ENCODE measurements at places on chromosomes 11 and 22.
A peak's percentile ranks its signal among the peaks of the same experiment; 100 is the strongest.

GRCh38 chr22:49934160-49934890 lies 15.9 kb downstream of the CRELD2 start:
- peak; percentile 38 for DNase-seq

DNA sequence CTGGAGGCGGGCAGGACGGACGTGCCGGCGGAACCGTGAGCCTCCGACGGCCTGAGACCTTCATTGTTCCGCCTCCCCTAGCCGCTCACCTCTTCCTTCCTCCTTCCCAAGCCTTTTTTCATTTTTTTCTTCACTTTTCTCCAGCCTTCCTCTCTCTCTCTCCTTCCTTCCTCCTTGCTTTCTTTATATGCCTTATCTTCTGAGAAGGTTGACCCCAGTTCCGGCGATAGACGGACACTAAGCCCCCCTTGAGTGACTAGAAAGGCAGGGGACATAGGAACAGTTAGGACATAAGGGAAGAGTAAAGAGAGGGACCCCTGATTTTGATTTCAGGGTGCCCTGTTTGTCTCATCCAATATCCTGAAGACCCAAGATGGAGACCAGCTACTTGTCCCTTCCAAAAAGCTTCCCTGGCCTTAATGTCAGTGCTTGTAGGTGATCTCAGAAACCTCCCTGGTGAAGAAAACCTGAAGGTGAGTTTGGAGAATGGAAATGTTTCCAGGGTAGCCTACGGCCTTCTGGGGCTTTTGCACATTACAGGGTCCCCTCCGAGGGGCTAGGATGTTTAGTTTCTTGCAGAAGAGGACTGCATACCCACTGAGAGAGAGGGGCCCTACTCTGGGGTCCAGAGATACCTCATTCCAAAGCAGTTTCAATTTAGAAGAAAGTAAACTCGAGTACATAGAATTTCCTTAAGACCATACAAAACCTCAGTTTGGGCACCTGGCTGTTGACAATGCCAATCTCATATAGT lies 3.5 kb downstream of the ADM start:
- no peak for DNase-seq

DNA sequence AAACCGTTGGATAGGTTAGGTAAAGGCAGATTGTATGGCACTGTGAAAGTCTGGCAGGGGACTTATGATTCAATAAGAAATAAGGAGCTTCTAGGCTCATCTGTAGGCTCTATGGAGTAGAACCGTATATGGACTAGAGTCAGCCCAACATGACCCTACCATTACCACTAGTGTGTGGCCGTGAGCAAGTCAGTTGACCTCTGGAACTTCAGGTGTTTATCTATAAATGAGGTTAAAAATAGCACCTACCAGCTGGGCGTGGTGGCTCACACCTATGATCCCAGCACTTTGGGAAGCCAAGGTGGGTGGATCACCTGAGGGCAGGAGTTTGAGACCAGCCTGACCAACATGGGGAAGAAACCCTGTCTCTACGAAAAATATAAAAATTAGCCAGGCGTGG lies 4.4 kb downstream of the HINFP start:
- no peak for DNase-seq

DNA sequence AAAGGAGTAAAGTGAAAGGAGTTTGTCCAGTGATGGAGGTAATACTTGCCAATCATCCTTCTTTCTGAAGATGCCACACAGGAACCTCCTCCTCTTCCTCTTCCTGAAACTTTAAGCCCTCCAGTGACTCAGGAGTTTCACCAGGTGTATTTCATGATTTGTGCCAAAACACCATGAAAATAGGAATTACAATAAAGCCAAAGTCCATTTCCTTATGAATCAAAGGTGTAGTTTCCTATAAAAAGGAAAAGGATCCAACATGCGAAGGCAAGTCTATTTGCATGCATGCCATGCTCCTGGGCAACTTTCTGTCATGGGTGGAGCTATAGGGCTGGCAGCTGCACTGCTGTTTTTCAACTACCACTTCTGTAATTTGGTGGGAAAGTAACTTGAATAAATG lies 9.8 kb upstream of the POU2AF1 start:
- no peak for DNase-seq

DNA sequence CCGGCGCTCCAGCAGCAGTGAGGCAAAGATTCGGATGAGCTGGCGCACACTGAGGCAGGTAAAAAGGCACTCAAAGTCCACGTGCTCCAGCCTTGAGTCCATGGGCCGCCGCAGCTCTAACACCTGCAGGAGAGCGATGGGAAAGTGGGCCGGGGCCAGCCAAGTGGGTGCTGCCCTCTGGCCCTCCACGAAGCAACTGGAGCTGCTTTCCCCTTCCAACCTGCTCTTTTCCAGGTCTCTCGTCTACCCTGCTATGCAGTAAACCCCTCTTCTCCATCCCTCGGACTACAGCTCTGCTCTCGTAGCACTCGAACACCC lies 20.0 kb downstream of the RPL27A start:
- DNase-seq = no peak

DNA sequence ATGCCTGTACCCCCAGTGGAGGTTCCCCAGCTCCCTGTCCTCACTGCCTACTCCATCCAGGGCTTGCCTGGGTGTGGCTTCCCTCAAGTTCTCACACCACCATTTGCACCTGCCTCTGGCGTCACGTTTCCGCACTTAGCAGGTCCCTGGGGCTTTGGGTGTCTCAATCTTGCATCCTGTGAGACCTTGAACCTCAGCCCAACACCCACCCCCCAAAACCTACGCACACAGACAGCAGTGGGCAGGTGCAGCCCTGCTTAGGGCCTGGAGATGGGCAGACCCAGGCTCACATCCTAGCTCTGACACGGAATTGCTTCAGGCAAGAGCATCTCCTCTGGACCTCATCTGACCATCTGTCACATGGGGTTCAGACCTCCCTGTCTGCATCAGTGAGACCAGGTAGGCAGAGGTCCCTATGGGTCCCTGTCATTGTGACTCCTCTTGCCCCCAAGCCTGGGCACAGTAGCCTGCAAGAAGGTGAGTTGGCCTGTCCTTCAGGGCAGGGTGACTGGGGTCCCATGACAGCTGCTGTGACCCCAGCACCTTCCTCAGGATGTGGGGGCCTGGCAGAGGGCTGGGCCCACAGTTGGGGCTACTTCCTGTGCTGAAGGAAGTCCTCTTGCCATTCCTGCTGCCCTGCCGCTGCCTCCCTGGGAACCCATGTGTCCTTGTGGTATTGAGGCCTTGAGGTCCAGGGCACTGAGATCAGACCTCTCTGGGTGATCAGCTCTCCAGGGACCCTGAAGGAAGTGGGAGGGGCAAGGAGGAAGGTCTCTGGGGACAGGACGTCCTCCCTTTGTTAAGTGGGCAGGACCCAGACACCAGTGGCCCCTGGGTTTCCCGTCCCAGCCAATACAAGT lies 2.0 kb downstream of the SIPA1 start:
- DNase-seq = peak; percentile 78

DNA sequence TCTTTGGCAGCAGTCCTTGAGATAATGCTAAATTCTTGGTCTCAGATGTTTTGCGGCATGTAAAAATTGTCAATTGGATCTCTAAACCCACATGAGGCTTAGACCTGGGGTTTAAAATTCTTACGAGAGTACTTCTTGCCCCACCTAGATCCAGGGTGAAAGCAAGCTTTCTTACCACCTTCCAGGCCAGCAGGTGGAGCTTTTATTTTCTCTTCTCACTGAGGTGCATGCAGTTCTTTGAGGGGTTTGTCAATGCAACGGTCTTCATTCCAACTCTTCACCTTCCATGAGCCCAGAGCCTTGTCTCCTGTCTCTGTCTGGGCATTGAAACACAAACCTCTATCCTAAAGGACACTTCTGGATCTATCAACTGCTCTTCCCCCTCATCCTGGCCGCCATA lies 154.1 kb downstream of the MYO18B start:
- DNase-seq = no peak

GRCh38 chr11:113411536-113411935 lies 24.0 kb downstream of the ANKK1 start:
- no peak for DNase-seq

Measured in T follicular helper cell (primary cell).